Activated T-helper 1 cell treated with anti-CD3 and anti-CD28 coated beads, Interleukin-12 subunit alpha, Interleukin-12 subunit beta, Interleukin-2, Interleukin-4 antibody, amounts not matched to agents 30 ng/mL and 10 ng/mL and 1 ng/mL, durations not matched to agents 14 hours and 24 hours and 36 hours (primary cell): ENCODE measurements at places on chromosomes 13 and 19.

GRCh38 chr19:807627-808422 is 10.6 kb downstream of the PTBP1 start:
- no peak for DNase-seq

DNA sequence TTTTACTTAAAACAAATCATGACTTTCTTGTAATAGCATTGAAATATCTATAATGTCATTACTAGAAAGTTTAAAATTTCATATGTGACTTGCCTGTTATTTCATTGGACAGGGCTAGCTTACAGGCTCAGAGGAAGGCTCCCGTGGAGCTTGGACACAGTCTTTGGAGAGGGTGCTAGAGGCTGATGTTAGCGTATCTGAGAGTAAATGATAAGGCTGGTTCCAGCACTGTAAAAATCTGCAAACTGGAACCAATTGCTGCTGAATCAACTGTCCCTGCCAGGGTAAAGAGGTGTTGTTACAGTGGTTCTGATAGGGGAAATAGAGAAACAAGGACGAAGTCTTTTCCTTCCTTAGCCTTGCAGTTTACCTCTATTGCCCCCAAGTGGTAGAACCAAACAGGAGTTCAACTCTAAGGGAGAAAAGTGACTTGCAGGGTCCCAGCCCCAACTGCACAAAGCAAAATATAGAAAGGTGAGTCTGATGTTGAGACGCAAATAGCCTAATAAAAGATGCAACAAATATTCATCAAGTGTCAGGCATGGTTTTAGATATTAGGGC is 901.7 kb downstream of the DIAPH3 start:
- DNase-seq = no peak

GRCh38 chr13:23513455-23513854 is 56.8 kb upstream of the TNFRSF19 start:
- no peak for DNase-seq

- no peak for DNase-seq
These were observed 285.8 kb upstream of the PCDH9 start for GRCh38 chr13:67515895-67516294.

DNA sequence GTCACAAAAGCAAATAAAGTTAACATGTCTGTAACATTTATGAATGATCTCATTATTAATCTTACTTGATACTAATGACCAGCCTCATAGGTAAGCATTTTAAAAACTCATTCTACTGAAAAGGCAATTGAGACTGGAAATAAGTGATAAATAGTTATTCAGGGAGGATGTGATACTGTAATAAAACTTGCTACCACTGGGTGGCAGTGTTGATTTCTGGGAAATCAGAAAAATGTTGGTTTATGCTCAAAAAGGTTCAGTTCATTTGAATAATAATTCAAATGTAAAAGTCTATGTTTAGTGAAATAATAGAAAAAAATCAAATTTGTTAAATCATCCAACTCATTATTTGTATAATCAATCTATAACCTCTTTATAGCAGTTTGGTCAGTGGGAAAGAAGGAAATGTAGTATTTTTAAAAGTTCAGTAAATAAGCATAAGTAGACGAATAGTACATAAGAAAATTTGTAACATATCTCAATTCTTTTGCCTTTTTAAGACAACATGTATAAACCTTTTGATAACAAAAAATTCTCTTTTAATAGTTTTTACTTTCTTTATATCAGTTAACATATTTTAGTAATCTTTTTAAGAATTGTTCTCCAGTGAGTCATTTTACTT is 9.6 kb downstream of the ABHD13 start:
- DNase-seq = no peak

- no peak for DNase-seq
These were observed 86.5 kb downstream of the DLEU7 start for GRCh38 chr13:50757008-50757407.

DNA sequence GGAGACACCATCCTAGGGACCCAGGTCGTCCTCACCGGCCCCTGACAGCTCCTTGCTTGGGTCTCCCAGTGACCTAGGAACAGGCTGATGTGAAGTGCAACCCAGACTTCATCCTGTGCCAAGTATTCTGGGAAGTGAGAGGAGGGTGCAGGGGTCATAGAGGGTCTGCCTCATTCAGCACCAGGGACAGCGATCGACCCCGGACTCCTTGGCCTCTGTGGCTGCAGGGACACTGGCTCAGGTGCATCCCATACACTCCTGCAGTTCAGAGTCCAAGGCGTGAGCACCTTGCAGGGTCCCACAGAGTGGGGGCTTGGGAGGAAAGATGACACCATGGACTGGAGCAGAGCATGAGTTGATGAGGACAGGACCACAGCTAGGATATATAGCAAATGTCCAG is 10.0 kb upstream of the OR10H2 start:
- no peak for DNase-seq

DNA sequence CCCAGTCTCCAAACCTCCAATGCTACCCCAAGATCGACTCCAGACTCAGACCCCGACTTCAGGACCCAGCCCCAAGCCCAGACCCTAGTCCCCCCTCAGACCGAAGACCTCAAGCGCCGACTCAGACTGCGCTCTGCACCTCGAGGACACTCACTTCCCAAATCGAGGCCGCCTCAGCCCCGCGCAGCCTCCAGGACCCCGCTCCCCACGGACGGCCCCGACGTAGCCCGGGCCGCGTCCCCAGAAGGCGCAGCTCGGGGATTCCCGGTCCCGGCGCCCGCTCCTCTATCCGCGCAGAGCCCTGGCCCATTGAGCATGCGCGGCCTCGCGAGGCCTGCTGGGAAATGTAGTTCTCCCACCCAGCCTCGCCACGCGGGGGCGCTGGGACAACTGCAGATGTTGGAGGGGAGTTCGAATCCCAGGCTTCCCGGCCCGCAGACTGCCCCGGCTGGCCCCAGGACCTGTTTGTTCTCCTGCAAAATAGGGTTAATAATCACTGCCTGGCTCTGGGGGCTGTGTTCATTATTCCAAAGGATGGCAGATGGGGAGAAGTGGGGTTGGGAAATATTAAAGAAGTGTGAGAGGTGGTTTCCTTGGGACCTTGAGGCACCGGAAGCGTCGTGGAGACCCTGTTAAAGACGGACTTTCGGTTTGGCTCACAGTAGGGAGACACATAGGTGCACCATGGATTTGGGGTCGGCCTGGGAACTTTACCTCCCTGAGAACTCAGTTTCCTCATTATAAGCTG is at the start of gene APBA3:
Gene APBA3 (minus strand): TSS at position 311 of the 748 bp plus-strand sequence. CDS start 1,428 bp downstream, outside the sequence.
- DNase-seq = peak; percentile 93

- no peak for DNase-seq
These were observed 4.7 kb upstream of the FLT1 start for GRCh38 chr13:28499609-28500008.

DNA sequence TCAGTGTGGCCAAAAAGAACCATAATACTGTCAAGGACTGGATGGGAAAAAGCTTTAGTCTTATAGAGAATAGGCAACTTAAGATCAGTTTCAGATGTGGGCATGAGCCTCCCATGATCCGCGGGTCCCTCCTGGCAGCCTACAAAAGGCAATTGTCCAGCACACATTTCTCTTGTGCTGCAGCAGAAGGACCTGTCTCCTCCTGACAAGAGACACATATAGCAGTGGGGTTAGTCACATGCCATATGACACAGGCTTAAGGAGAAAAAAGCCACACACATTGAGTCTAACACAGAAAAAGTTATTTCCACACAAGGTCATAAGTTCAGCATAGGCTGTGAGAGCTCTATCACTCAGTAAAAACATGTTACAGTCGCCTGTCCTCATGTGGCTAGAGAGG is 1378.7 kb upstream of the PRR20A start:
- DNase-seq = no peak

DNA sequence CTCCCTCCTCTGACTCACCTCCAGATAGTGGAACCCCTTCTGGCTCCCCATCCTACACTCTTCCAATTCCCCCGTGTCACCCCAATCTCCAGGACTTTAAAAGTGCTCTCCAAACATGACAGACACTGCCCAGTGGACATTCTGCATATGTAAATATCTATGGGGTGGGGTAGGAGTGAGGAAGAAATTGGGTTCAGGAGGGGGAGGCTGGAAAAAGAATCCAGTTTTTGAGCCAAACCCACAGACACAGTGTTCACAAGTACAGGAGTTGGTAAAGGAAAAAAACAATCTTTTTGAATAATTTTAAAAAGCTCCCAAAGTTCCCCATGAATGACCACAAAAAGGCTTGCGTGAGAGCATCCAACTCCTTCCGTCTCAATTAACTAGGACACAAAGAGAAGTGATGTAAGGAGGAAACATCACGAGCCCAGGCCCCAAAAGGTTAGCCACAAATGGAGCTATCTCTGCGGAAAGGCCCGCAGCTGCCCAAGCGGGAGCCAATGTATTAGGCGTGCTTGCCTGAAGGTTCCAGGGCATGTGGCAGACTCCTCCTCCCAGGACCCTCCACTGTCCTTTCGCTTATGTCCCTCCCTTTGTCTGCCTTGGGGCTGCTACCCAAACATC is 18.0 kb downstream of the ZC3H4 start:
- no peak for DNase-seq

DNA sequence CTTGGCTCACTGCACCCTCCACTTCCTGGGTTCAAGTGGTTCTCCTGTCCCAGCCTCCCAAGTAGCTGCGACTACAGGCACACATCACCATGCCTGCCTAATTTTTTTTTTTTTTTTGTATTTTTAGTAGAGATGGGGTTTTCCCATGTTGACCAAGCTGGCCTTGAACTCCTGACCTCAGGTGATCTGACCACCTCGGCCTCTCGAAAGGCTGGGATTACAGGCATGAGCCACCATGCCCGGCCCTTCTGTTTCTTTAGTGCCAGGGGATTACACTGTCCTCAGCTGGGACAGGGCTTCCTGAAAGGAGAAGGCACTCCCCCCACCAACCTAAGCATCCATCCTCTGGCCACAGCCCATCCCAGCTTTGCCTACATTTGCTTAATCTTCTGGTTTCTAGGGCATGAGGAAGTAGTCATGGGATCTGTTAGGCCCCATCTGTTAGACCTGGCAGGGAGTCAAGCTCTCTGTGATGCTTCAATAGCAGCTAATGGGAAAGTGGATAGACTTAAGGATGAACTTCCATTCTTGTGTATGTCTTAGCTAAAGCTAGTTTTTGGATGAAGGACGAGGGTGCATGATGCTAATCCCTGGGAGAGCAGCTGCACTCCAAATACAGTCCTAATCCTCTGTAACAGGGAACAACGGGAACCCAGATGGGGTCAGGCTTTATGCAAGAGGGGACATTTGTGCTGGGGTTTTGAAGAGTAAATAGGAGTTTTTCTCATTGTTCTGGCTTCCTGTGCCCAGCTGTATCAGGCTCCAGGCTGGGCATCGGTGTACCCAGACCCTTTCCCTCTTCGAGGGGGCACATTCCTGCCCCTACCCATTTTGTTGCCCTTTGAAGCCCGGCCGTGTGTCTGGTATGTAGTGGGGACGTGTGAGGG is 2.6 kb downstream of the VAV1 start:
- no peak for DNase-seq

- DNase-seq = no peak
These were observed 141.5 kb downstream of the AKAP11 start for GRCh38 chr13:42413484-42413815.

- no peak for DNase-seq
These were observed 53.3 kb downstream of the MBD3L2B start for GRCh38 chr19:6967967-6968366.

DNA sequence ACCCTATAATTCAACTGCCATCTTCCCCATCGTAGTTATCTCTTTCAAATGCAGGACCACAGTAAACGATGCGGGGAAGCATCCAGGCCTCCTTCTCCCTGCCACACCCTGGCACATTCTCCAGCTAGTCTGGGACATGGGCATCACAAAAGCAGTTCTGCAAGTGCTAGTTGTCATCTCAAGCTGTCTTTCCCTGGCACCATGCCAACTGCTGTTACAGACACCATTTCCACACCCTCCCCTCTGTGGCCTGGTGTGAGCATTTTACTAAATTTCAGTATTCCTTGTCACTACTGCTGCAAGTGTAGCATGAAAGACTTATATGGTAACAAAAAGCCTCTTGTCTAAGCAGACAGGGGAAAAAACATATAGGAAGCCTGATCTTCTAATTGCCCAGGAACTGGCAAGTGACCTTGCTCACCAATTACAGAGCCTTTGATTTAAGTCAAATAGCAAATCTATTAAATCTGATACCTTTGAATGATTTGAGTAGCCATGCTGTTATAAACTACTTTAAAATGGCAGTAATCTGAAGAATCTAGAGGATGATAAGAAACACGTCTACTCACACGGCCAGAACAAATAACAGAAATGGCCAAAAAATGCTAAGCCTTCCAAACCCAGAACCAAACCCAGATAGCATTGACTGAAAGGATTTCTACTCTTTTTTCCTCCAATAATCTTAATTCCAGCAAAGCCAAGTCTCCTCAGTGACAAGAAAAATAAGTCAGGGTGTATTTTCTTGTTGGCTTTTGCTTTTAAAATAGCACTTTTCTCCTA is 179.0 kb downstream of the NUFIP1 start:
- no peak for DNase-seq

DNA sequence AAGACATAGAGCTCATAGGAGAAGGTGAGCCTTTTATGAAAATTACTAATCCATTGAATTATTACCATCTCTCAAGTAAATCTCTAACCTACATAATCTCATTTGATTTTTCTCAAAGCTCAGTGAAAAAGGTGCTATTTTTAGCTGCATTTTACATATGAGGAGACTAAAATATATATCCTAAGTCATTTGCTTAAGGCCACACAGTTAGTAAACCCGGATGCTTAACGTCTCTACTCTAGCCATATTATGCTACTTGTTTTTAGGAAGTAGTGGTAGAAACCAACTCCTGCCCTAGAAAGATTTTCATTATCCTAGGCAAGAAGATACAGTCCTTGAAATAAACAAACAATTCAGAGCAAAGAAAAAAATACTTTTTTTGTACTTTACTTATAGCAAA is 108.9 kb downstream of the RBM26 start:
- DNase-seq = no peak

DNA sequence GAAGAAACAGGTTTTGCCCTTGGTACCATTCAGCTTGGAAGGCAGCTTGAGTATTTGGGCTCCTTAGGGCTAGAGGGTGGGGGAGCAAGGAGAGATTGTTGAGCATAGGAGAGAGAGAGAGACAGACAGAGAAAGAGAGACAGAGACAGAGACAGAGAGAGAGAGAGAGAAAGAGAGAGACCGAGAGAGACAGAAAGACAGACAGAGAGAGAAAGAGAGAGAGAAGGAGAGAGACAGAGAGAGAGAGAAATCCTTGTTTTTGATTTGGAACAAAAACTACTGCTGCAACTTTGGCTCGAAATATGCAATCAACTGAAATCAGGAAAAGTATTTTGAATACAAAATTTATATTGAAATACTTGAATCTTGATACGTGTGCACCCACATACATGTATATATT is 85.8 kb upstream of the ZNF536 start:
- DNase-seq = no peak

GRCh38 chr19:56823417-56823816 is 17.1 kb downstream of the PEG3 start:
- no peak for DNase-seq

DNA sequence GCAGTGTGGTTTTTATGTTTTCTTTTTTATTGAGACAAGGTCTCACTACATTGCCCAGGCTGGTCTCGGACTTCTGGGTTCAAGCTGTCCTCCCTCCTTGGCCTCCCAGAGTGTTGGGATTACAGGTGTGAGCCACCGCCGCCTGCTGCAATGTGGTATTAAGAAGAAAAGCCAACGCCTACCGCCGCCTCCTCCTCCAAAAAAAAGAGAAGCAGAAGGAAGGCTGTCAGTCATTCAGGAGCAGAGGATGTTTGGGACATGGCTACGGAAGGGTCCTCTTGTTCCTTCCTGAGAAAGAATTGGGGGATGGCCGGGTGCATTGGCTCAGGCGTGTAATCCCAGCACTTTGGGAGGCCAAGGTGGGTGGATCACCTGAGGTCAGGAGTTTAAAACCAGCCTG is 1.2 kb downstream of the PPP1R37 start:
- DNase-seq = no peak
